ENCODE measurements at places on chromosomes 11 and 22.

- no peak for DNase-seq
Observed at GRCh38 chr22:25890651-25891050, 148.7 kb downstream of the MYO18B start.

GRCh38 chr11:131840545-131840944 is 470.1 kb downstream of the NTM start:
- DNase-seq, result no peak

DNA sequence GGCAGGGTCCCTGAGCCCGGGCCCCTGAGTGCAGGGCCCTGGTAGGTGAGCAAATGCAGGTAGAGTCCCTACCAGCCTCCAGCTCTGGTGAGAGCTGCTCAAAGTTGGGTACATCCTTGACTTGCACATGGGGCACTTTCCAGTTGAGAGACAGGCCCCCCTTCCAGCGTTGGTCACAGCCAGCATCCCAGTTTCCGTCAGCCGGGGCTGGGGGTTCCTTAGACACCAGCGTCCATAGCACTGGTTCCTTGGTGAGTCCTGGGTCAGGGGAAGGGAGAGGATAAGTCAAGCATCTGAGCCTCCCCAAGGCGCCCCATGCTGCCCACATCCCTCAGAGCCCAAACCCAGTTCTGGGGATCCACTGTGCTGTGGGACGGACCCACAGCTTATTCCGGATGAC is 5.6 kb downstream of the PNPLA5 start:
- no peak for DNase-seq

GRCh38 chr22:21003782-21004181 is 1.9 kb upstream of the THAP7 start:
- DNase-seq, result no peak

GRCh38 chr22:49959782-49960158 is 802 bp upstream of the PIM3 start:
- DNase-seq, result no peak
